Peyer's patch (tissue), 4 donors: ENCODE measurements at places on chromosomes 7 and 10. TPM values are rescaled to one million over a fixed set of nuclear protein-coding genes. Genes with fewer than 3 reads are reported as not detected.

The CLDN3 gene
- 944 TPM for total RNA-seq

The TMEM273 gene
- total RNA-seq, result 7.2 TPM

The CYP26A1 gene
- total RNA-seq, result not detected

DNA sequence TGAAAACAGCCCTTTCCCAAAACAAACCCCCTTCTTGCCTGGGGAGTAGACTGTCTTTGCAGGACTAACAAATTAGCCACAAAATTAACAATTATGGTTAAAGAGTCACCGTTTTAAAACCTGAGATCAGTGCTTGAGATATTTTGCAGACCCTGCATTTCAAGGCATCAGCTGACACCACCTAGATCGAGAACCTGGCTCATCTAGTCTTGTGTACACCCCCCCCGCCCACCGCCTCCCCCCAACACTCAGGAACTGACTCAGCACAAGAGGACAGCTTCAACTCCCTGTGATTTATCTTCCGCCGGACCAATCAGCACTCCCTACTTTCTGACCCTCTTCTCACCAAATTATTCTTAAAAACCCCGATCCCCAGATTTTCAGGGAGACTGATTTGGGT lies 737.1 kb downstream of the PHTF2 start:
- H3K4me3 ChIP-seq, result no peak overlapping the region
- H3K27me3 ChIP-seq, result no peaks in the 10 kb centered on the region
- H3K36me3 ChIP-seq, result no peaks in the 10 kb centered on the region
- no peak overlapping the region for H3K27ac ChIP-seq

GRCh38 chr7:139183878-139184338 lies 47.1 kb upstream of the UBN2 start:
- DNase-seq, result no peak
- no peaks in the 10 kb centered on the region for H3K36me3 ChIP-seq
- H3K4me1 ChIP-seq, result no peaks in the 10 kb centered on the region
- H3K27ac ChIP-seq, result no peak overlapping the region
- H3K27me3 ChIP-seq, result no peaks in the 10 kb centered on the region
- H3K4me3 ChIP-seq, result no peak overlapping the region

The CPN1 gene
- not detected for total RNA-seq

DNA sequence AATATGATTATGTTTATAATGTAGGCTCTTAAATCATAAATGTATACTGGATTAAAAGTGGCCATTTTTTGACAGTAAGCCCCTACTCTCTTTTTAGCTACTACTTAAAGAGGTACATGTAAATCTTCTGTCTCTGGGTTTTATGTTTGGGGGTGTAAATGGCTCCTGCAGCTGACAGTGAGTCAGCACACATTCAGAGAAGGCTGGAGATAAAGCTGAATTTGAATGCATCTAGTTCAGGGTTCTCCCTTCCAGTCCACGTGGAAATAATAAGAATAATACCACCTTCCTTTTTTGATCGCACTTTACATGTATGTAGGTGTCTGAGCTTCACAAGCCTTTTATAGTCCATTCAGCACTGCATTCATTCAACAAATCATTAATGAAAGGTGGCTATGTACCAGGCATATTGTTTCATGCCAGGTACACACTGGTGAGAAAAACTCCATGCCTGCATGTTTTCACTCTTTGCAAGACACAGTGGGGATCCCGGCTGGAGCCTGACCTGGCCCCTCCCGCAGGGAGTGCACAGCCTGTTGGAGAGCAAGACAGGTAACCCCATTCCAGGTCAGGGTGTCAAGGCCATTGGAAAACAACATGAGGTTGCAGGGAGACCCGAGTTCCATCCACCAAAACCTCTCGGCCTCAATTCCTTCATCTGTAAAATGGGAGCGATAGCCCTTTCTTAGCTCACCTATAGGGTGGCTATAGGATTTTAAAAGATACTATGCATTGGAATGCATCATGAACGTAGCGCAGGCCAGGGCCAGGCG lies 107.5 kb upstream of the ANLN start:
- H3K4me1 ChIP-seq, result peaks cover 47% of the 10 kb centered on the region
- H3K27ac ChIP-seq, result no peak overlapping the region
- no peaks in the 10 kb centered on the region for H3K27me3 ChIP-seq
- DNase-seq, result no peak
- no peak overlapping the region for H3K4me3 ChIP-seq
